AG04450 (cell line): ENCODE measurements at places on chromosomes 7 and 10. TPM values are rescaled to one million over a fixed set of nuclear protein-coding genes. Genes with fewer than 3 reads are reported as not detected.
A peak's percentile ranks its signal among the peaks of the same experiment; 100 is the strongest.

AZGP1 gene
- polyA plus RNA-seq, result not detected in 2 replicates

GRCh38 chr10:104472505-104472904, 118.9 kb downstream of the CFAP58 start:
- DNase-seq, result no peak

GRCh38 chr10:15121707-15122106, 24.6 kb downstream of the RPP38 start:
- no peak for DNase-seq

TWNK gene
- polyA plus RNA-seq, result 4.3 and 6.9 TPM in 2 replicates

UNCX gene
- not detected in 2 replicates for polyA plus RNA-seq

NODAL gene
- not detected in 2 replicates for polyA plus RNA-seq

OPN1SW gene
- not detected in 2 replicates for polyA plus RNA-seq

DNA sequence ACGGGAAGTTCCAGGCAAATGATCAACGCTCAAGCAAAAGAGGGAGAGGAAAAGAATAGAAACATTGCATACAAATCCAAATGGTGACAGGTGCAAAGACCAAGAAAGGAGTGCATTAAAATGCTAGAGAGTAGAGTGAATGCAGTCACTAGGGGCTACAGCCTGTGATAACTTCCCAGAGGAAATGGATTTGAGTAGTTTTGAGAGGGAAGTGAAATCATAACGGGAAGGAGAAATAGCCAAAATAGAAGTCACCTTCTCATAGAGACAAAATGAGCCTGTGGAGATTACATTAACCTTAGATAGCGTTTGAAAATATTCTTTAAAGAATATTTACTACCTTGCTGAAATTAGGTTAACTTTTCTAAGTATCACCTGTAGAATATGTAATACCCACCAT, 26.5 kb downstream of the NUP42 start:
- no peak for DNase-seq

DNA sequence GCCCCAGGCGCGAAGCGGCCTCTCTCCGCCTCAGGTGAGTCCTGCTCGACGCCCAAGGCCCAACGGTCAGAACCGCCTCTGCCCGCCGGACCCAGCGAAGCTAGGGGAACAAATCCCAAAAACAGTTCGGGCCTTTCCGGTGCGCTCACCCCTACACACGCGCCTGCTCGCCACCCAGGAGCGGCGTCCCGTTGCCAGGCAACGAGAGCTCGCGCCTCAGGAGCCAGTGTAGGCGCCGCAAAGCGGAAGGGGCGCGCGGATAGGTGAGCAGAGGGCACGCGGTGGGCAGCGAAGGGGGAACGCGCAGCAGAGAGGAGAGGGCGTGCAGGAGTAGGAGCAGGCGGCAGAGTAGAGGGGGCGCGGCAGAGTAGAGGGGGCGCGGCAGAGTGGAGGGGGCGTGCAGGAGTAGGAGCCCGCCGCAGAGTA, at the start of the genes DYDC1 and DYDC2:
Gene DYDC1, minus strand, starts transcription at position 193 of the 426 bp plus-strand sequence. CDS start 4,154 bp downstream, outside the sequence.
Gene DYDC2, plus strand, starts transcription at position 219 of the 426 bp plus-strand sequence. CDS start 5,663 bp downstream, outside the sequence.
- no peak for DNase-seq

ARHGEF35 gene
- polyA plus RNA-seq, result 0.10 and 0.20 TPM in 2 replicates

- no peak for DNase-seq
Measured at GRCh38 chr10:82660205-82660604, 785.2 kb downstream of the NRG3 start.

CCDC172 gene
- not detected in 2 replicates for polyA plus RNA-seq

DNA sequence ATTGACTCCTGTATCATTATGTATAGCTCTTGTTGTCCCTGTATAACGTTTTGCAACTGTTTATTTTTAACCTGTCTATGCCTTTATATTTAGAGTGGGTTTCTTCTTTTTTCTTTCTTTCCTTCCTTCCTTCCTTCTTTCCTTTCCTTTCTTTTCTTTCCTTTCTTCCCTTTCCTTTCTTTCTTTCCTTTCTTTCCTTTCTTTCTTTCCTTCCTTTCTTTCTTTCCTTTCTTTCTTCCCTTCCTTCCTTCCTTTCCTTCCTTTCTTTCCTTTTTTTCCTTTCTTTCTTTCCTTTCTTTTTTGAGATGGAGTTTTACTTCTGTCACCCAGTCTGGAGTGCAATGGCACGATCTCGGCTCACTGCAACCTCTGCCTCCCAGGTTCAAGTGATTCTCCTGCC, 5.9 kb downstream of the JAKMIP3 start:
- no peak for DNase-seq

GRCh38 chr10:102775935-102776669, 32.4 kb downstream of the WBP1L start:
- peak; percentile 36 for DNase-seq

DNA sequence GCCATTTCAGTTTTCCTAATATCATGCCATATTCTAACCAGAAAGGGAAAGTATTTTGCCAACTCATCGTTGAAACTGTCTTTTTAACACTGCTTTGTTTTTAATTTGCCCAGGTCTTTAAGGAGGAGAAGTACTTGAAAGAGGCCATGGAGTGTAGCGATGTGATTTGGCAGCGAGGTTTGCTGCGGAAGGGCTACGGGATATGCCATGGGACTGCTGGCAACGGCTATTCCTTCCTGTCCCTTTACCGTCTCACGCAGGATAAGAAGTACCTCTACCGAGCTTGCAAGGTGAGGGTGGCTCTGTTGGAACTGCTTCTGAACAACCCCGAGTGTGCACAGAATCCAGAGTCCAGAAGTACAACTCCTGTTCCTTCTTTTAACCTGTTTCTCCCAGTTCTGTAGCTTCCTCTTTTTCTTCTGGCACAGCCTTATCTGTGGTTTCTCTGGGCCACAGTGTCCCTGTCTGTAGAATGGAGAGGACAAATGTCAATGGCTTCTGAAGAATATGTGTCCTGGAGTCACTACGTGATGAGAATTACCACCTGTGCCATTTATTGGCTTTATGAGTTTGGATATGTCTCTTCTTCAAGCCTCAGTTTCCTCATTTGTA, 60.1 kb downstream of the LANCL2 start:
- no peak for DNase-seq
